ENCODE measurements at places on chromosomes 7 and 10. TPM values are rescaled to one million over a fixed set of nuclear protein-coding genes. Genes with fewer than 3 reads are reported as not detected.

Gene ZNF746
- 12.2 TPM for total RNA-seq

- peaks cover 62% of the 10 kb centered on the region for H3K36me3 ChIP-seq
- H3K4me3 ChIP-seq = no peak overlapping the region
- no peak overlapping the region for H3K27ac ChIP-seq
- DNase-seq = no peak
Observed at GRCh38 chr7:154881026-154881425, 121.9 kb downstream of the PAXIP1 start.

Gene EBF3
- 83.1 TPM for total RNA-seq

Gene CYP3A4
- total RNA-seq = 0.11 TPM

Gene NPC1L1
- total RNA-seq = 0.10 TPM

- no peaks in the 10 kb centered on the region for H3K27me3 ChIP-seq
- H3K36me3 ChIP-seq = no peaks in the 10 kb centered on the region
- no peaks in the 10 kb centered on the region for H3K4me1 ChIP-seq
- no peak overlapping the region for H3K4me3 ChIP-seq
Observed at GRCh38 chr7:39265641-39266591, 288.2 kb downstream of the POU6F2 start.

DNA sequence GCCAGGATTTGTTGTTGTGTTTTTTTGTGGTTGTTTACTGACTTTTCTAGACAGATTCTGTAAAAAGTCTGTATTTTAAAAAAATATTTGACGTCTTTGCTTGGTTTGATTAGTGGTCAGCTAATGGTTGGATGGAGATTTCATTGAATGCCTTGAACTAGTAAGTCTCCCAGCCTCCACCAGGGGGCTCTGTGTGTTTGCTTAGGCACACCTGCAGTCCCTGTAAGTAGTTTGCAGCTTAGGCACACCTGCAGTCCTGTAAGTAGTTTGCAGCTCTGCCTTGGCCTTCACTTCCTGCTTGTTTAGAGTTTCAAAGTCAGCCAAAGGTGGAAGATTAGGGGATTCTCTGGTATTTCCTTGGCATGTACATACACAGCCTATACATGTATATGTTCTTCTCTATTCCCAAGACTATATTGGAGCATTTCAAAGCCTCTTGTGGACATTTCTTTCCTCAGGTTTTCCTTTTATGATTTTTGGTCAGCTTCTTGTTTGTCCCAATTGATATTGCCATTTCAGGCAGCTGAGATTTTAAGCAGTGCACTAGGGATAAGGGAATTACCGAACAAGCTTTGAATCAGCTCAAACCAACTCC, 101.6 kb downstream of the CCSER2 start:
- H3K4me3 ChIP-seq = no peak overlapping the region
- no peaks in the 10 kb centered on the region for H3K36me3 ChIP-seq
- no peaks in the 10 kb centered on the region for H3K27me3 ChIP-seq
- DNase-seq = peak; percentile 25

Gene HOXA1
- 1.2 TPM for total RNA-seq

DNA sequence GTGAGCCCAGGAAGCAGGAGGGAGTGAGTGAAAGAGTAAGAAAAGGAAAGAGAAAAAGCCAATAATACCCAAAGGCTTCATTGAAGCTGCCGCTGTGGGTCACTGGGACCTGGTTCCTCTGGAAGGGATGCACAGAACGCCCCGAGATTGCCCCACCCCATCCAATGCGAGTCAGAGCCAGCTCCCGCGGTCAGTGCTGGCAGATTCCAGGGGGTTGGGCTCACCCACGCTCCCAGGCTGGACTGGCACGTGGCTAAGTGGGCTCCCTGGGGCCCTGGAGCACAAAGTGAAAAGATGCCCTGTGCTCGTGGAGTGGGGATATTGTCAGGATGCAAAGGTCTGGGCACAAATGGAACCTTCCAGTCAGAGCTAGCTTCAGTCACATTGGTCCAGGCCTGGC, 117.0 kb downstream of the OAT start:
- H3K4me3 ChIP-seq = no peak overlapping the region
- H3K27ac ChIP-seq = no peak overlapping the region
- no peak for DNase-seq
- H3K4me1 ChIP-seq = peaks cover 3% of the 10 kb centered on the region
- H3K36me3 ChIP-seq = no peaks in the 10 kb centered on the region

- peaks cover 39% of the 10 kb centered on the region for H3K36me3 ChIP-seq
- no peaks in the 10 kb centered on the region for H3K27me3 ChIP-seq
- no peak overlapping the region for H3K4me3 ChIP-seq
- H3K27ac ChIP-seq = no peak overlapping the region
- peaks cover 25% of the 10 kb centered on the region for H3K4me1 ChIP-seq
- DNase-seq = no peak
Observed at GRCh38 chr10:132938472-132939339, 3.7 kb downstream of the CFAP46 start.

DNA sequence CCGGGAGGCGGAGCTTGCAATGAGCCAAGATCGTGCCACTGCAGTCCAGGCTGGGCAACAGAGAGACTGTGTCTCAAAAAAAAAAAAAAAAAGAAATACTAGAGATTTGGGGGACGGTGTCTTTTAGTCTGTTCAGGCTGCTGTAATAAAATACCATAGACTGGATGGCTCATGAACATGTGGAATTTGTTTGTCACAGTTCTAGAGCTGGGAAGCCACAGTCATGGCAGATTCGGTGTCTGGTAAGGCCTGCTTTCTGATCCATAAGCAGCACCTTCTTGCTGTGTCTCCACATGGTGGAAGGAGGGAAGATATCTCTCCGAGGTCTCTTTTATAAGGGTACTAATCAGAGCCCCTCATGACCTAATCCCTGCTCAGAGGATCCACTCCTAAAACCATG, 102.7 kb upstream of the MKLN1 start:
- H3K4me3 ChIP-seq = no peak overlapping the region
- no peaks in the 10 kb centered on the region for H3K36me3 ChIP-seq
- H3K27ac ChIP-seq = no peak overlapping the region

GRCh38 chr10:132636358-132636757, 98.8 kb downstream of the INPP5A start:
- peaks cover 36% of the 10 kb centered on the region for H3K4me1 ChIP-seq
- no peak overlapping the region for H3K4me3 ChIP-seq
- peaks cover 3% of the 10 kb centered on the region for H3K36me3 ChIP-seq
- no peak for DNase-seq
- H3K27ac ChIP-seq = no peak overlapping the region
- no peaks in the 10 kb centered on the region for H3K27me3 ChIP-seq

GRCh38 chr10:36026656-36027390, 384.7 kb upstream of the FZD8 start:
- H3K4me1 ChIP-seq = no peaks in the 10 kb centered on the region
- no peaks in the 10 kb centered on the region for H3K36me3 ChIP-seq
- no peak for DNase-seq
- no peaks in the 10 kb centered on the region for H3K27me3 ChIP-seq

GRCh38 chr7:771234-772004, 44.3 kb upstream of the PRKAR1B start:
- H3K36me3 ChIP-seq = peaks cover 96% of the 10 kb centered on the region
- no peaks in the 10 kb centered on the region for H3K27me3 ChIP-seq
- H3K4me1 ChIP-seq = peaks cover 25% of the 10 kb centered on the region
- H3K4me3 ChIP-seq = no peak overlapping the region

DNA sequence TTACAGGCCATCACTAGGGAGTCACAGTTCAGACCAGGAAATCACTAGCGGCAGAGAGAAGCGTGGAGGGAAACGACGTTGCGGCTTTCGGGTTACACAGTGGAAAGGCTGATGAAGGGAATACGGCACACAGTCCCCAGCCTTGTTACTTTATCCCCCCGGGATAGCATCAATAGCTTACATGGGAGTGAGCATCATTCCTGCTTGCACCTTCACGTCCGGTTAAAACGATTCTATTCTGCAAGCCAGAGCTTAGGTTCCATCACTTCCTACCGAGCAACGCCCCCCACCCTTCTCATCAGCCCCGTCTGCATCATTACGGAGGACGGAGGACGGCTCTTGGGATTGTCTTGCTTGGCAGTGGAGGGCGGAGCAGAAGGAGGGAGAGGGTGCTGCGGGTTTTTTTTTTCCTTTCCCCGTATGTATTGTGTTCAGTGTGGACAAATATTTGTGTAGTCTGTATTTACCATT, 124.9 kb downstream of the CLEC2L start:
- H3K27ac ChIP-seq = peak overlapping the region; percentile 64
- H3K4me1 ChIP-seq = peaks cover 64% of the 10 kb centered on the region
- peaks cover 10% of the 10 kb centered on the region for H3K36me3 ChIP-seq

- no peaks in the 10 kb centered on the region for H3K36me3 ChIP-seq
- no peaks in the 10 kb centered on the region for H3K4me1 ChIP-seq
- no peak overlapping the region for H3K4me3 ChIP-seq
- no peak for DNase-seq
- H3K27me3 ChIP-seq = peaks cover 3% of the 10 kb centered on the region
Observed at GRCh38 chr10:123613346-123613850, 52.8 kb upstream of the GPR26 start.

Gene EVX1
- not detected for total RNA-seq

GRCh38 chr10:60732807-60733516, 45.3 kb upstream of the CDK1 start:
- H3K4me3 ChIP-seq = peak overlapping the region; percentile 45
- no peak overlapping the region for H3K27ac ChIP-seq
- no peak for DNase-seq
- H3K4me1 ChIP-seq = peaks cover 18% of the 10 kb centered on the region

- DNase-seq = no peak
- no peak overlapping the region for H3K4me3 ChIP-seq
- no peaks in the 10 kb centered on the region for H3K36me3 ChIP-seq
- peaks cover 4% of the 10 kb centered on the region for H3K4me1 ChIP-seq
- H3K27me3 ChIP-seq = no peaks in the 10 kb centered on the region
Observed at GRCh38 chr7:129536323-129536722, 34.0 kb downstream of the SMKR1 start.

- H3K27me3 ChIP-seq = no peaks in the 10 kb centered on the region
- no peak overlapping the region for H3K4me3 ChIP-seq
- no peaks in the 10 kb centered on the region for H3K4me1 ChIP-seq
Observed at GRCh38 chr7:82945480-82945879, 217.2 kb downstream of the PCLO start.

DNA sequence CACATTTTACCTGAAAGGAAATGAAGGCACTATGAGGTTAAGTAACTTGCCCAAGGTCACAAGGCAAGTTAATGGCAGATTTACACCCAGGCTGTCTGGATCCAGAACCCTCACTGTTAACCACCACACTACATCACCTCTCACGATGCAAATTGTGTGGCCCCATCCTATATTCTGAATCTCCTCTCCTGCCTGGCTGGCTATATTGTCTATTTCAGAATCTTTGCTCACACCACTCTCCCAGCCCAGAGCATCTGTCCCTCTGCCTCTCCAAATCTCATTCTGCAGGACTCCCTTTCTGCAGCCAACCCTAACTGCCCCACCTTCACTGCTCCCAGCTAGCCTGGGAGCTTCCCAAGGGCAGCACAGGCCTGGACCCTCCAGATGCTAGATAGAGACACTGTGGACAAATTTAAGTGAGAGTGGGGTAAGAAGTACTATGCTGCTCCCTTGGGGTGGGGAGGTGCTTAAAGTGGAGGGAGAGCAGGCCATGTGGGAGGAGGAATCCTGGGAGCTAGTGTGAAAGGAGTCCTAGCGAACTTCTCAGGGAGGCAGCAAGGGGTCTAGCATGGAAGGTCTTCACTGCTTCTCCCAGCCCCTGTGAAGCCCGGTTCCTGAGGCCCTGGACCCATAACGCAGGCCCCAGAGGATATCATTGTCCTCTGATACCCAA, 786 bp downstream of the CUEDC2 start:
- peaks cover 3% of the 10 kb centered on the region for H3K36me3 ChIP-seq
- H3K27me3 ChIP-seq = peaks cover 24% of the 10 kb centered on the region
- DNase-seq = no peak
- H3K4me3 ChIP-seq = peak overlapping the region; percentile 97
- H3K27ac ChIP-seq = peak overlapping the region; percentile 90

- no peak for DNase-seq
- no peaks in the 10 kb centered on the region for H3K36me3 ChIP-seq
- no peaks in the 10 kb centered on the region for H3K27me3 ChIP-seq
- no peak overlapping the region for H3K27ac ChIP-seq
Observed at GRCh38 chr7:95335093-95335492, 10.8 kb upstream of the PON1 start.

GRCh38 chr7:48976253-48976652, 51.9 kb downstream of the CDC14C start:
- no peak overlapping the region for H3K4me3 ChIP-seq
- H3K36me3 ChIP-seq = no peaks in the 10 kb centered on the region
- H3K27me3 ChIP-seq = no peaks in the 10 kb centered on the region
- H3K27ac ChIP-seq = no peak overlapping the region

Gene TRPV5
- total RNA-seq = not detected

DNA sequence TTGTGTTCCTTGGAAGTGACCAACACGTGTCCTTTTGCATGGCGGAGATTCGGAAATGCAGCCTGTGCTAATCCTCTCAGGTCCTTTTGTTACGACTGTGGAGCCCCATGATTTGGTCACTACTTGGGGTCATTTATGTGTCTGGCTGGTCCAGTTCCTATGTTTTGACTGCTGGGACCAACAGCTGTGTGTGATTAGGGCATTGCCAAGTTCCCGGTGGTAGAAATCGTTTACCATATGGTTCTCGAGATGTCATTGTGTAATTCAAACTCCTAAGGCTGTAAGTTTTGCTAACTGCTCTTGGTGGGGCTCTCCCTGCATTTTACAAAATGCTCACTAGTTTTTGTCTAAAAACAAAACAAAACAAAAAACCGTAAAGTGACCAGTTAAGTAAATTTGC, 62.0 kb downstream of the CCNY start:
- no peak overlapping the region for H3K27ac ChIP-seq
- no peaks in the 10 kb centered on the region for H3K36me3 ChIP-seq
- peaks cover 32% of the 10 kb centered on the region for H3K4me1 ChIP-seq

Gene CLDN3
- total RNA-seq = not detected

Gene RADIL
- total RNA-seq = 7.5 TPM

DNA sequence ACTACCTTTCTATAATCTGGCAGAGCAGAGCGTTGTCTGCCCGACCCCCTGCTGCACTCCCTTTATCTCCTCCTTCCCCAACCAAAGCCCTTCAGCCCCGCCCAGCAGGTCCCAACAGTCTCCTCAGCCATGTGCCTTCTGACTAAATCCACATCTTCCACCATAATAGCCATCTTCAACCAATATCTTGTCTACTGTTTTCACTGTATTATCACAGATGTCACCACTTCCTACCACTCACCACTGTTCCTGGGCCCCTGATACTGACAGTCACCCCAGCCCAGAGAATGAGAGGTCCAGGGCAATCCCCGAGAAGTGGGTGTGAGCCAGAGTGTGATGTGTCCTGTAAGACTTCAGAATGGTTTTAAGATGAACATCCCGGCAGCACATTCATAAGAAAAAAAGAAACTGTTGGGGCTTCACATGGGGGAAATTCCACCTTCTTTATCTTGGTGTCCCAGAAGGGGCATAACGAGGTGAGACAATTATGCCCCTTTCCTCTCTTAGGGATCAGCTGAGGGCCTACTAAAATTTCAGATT, 25.3 kb downstream of the CCDC6 start:
- H3K36me3 ChIP-seq = no peaks in the 10 kb centered on the region
- no peak for DNase-seq
- no peak overlapping the region for H3K4me3 ChIP-seq
- no peaks in the 10 kb centered on the region for H3K4me1 ChIP-seq
- no peak overlapping the region for H3K27ac ChIP-seq

DNA sequence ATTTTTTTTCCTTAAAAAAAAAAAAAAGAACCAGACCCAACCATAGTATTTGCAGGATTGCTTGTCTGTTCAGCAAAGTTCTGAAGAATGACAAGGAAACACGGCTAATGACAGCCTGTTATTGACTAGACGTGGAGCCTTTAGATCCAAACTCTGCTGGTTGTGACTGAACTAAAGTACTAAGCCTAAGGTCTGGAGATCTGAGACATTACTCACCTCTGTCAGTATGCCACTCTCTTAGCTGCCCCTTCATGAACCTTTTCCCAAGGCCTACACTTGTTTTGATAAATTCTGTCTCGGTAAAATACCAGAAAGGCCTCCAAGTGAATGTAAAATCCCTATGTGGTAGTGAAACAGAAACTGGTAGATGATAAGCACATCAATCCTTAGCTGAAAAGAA, 101.0 kb downstream of the CABCOCO1 start:
- H3K36me3 ChIP-seq = no peaks in the 10 kb centered on the region
- H3K4me3 ChIP-seq = no peak overlapping the region
- H3K27ac ChIP-seq = no peak overlapping the region
- no peak for DNase-seq
- no peaks in the 10 kb centered on the region for H3K27me3 ChIP-seq
- no peaks in the 10 kb centered on the region for H3K4me1 ChIP-seq
